ENCODE measurements at places on chromosomes 5 and 9.

- DNase-seq = no peak
Measured at GRCh38 chr5:31626156-31626555, 12.8 kb upstream of the PDZD2 start.

- DNase-seq = no peak
Measured at GRCh38 chr5:163766936-163767670, 261.7 kb downstream of the MAT2B start.

- no peak for DNase-seq
Measured at GRCh38 chr9:17589771-17590170, 10.9 kb downstream of the SH3GL2 start.

- DNase-seq = no peak
Measured at GRCh38 chr5:167402671-167403070, 888.8 kb upstream of the WWC1 start.

DNA sequence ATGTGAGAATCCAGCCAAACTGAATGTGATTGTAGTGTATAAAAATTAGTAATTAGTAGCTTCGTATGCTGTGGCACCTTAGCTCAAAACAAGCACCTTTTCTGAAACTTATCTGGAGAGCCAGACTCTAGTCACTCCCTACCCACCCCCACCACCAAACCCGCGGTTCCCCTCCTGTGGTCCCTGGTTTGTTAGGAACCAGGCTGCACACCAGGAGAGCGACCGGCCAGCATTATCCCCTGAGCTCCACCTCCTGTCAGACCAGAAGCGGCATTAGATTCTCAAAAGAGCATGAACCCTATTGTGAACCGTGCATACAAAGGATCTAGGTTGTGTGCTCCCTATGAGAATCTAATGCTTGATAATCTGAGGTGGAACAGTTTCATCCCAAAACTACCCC is 498.6 kb downstream of the CHSY3 start:
- DNase-seq = no peak

DNA sequence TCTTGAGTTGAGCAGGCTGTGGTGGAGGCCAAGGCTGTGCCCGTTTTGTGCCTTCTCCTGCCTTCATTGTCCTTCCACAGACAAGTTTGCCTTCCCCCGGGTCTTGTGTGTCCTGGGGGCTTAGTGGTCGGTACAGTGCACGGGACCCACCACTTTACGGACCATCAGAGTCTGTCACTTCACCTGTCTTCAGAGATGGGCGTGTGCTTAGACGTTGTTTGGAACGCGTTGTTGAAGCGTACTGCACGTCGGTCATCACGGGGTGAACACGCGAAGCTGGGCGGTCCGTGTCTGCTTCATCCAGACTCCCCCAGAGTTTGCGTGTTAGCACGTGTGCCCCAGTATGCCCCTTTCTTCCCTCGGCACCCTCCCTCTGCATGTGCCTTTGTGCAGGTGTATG is 24.8 kb downstream of the CEP72 start:
- no peak for DNase-seq

GRCh38 chr5:127802477-127802865 is 99.3 kb downstream of the CCDC192 start:
- no peak for DNase-seq

DNA sequence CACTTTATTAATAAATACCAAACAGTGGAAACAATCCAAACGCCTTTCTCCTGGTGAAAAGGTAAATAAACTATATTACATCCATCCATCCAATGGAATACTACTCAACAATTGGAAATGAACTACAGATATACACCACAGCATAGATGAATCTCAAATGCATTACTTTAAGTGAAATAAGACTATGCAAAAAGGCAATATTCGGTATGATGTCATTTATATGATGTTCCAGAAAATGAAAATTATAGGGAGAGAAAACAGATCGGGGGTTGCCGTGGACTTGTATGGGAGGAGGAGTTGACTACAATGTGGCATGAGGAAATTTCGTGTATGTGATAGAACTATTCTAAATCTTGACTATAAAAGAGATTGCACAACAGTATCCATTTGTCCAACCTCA is 27.5 kb upstream of the SLIT3 start:
- no peak for DNase-seq

DNA sequence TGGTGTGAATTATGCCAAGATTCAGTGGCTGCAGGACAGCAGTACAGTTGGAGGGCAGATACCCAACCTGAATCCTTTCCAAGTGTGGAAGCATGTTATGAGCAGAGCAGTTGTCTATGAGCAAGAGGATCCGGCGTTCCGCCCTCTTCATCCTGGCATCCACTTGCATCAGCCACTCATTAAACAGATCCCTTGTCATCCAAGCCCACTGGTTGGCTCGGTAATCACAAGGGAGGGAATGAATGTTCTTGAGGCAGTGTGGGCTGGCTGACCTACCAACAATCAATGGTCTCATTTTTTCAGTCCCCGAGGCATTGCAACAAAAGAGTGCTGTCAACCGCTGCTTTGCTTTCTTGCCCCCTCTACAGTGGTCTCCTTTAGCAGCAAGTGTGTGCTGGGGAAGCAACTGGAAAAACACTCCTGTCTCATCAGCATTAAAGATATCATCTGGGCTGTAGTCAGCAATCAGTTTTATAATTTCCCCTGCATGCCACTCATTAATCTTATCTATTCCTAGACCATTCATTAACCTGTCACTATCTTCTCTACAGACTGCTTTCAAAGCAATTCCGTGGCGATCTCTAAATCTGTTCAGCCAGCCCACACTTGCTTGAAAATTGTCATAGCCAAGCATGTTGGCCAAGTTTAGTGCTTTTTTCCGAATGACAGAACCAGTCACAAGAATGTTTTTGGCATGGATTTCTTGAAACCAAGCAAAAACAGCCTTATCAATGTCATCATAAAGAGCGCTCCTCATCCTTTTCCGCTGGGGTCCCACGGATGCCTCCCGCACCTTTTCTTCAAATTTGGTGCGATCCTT is 4.9 kb downstream of the TIGD6 start:
- no peak for DNase-seq

DNA sequence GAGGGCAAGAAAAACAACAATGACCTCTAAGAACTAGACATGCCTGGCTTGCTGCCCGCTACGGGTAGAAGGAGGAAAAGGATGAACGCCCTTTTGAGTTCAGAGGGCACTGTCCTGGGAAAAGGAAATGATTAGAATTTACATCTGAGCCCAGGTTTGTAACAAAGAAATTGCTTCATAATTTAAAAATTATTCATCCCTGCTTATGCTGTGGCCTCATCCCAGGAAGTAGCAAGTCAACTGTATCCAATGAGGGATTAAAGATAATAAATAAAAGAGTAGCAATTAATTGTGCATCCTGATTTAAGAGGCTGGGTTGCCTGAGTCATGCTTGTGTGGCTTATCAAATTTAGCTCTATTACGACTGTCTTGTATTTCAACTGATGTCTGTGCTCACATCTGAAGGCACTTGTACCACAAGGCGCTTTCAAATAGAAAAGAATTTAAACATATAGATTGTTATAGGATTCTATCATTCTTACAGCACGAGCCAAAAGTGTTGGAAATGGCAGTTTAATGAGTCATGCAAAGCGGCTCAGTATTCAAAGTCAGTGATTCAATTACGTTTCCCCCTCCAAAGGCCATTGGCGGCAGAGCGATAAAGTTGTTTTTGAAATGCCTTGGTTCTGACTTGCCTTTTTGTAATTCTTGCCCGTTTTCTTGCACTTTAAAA is 40.0 kb upstream of the DMRT1 start:
- DNase-seq = no peak

DNA sequence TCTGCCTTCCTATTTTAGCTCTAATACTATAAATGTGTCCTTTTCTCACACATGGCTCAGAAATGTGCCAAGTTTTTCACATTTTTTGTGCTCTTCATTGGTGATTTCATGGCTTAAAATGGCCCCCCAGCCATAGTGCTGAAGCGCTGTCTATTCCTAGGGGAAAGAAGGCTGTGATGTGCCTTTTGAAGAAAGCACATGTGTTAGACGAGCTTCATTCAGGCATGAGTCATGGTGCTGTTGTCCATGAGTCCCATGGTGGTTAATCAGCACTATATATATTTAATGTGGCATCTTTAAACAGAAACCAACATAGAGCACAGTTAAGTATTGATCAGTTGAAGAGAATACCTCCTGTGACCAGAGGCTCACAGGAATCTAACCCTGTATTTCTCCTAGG is 55.8 kb downstream of the PDE8B start:
- DNase-seq = no peak

DNA sequence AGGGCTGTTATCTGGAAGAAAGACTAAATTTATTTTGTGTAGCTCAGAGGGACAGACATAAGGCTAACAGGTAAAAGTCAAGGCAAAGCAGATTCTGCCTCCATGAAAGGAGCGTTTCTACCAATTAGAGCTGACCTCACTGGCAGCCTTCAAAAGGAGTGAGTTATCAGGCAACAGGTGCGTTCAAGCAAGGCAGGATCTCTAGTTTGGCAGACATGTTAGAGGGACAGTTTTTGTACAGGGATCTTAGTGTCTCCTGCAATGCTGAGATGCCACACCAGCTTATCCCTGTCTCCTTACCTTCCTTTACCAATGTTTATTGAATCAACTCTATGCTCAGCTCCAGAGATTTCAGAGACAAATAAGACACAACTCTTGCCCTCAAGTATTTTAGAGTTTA is 73.8 kb downstream of the NRG2 start:
- DNase-seq = no peak

DNA sequence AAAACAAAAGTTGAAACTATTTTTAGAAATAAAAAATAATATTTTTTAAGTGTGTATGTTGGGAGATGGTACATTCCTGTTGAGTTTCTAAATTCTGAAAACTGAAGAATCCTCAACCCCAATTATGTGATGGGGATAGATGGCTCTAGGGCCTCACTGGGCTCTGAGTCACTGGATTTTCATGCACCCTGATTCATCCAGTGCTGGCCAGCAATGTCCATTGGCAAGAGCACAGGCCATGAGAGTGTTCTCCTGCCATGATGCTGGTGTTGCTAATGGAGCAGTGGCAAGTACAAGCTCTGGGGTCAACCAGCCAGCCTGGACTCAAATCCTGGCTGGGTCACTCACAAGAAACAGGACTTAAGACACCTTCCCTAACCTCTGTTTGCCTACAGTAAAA is 23.3 kb downstream of the SMIM23 start:
- DNase-seq = no peak

DNA sequence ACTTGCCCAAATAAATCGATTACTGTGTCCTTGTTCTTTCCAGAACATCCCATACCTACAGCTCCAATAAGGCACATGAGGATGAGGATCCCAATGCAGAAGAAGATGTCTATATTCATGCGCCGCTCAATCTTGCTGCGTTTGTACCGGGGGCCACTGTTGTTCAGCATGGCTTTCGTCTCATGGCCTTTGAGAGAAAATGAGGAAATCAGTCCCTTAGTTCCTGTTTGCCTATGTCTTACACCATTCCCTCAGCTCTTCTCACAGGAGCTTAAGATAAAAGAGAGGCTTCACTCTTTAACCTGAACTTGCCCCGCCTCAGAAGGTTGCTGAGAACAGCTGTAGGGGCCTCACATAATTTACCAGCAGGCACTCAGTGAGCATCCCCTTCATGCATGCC is 211.6 kb downstream of the ATP10B start:
- no peak for DNase-seq

DNA sequence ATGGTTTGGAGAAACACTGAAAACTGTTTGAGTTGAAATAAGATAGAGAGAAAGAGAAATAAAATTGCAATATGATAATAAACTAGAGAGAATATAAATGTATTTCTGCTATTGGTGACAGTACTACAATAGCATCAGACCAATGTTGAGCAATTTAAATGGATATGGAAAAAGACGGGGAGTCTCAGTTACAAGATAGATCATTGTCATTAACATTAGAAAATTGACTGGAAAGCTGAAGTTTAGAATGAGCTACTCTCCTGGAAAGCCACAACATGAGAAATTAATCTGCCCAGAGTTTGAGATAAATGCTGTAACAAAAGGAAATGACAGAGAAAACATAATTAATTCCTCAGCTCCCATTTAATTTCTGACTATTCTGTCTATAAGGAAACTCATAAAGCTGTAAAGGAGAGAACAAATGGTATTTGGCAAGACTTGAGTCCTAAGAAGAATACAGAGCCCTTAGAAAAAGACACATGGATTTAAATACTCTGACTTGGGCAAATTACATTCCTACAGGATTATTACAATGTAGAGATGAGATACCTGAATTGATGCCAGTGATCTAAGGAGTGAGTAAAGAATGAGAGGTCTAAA is 624.5 kb upstream of the CHD1 start:
- no peak for DNase-seq

- no peak for DNase-seq
Measured at GRCh38 chr5:170857066-170857465, 4.8 kb upstream of the RANBP17 start.

DNA sequence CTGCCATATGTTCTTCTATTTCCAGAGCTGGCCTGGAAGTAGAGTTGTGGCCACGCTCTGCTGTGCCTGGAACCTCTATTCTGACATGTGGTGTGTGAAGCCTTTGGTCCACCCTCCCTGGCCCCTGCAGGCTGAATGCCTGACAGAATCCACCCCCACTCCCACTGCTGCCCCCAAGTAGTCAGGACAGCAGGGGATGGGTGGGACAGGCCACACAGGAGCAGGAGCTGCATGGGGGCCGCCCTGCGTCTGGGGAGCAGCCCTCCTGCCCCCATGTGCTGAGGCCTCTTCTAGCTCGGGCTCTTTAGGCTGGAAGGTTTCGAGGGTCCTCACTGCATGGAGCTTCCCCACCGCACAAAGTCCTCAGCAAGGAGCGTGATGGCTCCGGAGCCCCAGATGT is 32.6 kb upstream of the IRX4 start:
- no peak for DNase-seq

GRCh38 chr5:40124367-40124766 is 555.3 kb upstream of the PTGER4 start:
- DNase-seq = no peak

DNA sequence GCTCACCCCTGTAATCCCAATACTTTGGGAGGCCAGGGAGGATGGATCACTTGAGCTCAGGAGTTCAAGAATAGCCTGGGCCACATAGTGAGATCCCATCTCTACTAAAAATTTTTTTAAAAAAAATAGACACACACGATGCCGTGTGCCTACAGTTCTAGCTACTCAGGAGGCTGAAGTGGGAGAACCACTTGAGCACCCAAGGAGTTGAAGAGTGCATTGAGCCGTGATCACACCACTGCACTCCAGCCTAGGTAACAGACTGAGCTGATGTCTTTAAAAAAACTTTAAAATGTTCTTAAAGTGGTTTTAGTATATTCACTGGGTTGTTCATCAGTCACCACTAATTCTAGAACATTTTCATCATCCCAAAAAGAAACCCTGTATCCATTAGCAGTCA is 51.9 kb upstream of the RNF38 start:
- DNase-seq = no peak

- no peak for DNase-seq
Measured at GRCh38 chr5:8606231-8606630, 737.3 kb downstream of the MTRR start.

Measured in T47D (cell line).